Psoas muscle (tissue), 8 donors: ENCODE measurements at places on chromosomes 4 and X. TPM values are rescaled to one million over a fixed set of nuclear protein-coding genes. Genes with fewer than 3 reads are reported as not detected.

- DNase-seq: peak; percentile 72
Observed at GRCh38 chr4:8052160-8052691, 106.4 kb downstream of the ABLIM2 start.

DNA sequence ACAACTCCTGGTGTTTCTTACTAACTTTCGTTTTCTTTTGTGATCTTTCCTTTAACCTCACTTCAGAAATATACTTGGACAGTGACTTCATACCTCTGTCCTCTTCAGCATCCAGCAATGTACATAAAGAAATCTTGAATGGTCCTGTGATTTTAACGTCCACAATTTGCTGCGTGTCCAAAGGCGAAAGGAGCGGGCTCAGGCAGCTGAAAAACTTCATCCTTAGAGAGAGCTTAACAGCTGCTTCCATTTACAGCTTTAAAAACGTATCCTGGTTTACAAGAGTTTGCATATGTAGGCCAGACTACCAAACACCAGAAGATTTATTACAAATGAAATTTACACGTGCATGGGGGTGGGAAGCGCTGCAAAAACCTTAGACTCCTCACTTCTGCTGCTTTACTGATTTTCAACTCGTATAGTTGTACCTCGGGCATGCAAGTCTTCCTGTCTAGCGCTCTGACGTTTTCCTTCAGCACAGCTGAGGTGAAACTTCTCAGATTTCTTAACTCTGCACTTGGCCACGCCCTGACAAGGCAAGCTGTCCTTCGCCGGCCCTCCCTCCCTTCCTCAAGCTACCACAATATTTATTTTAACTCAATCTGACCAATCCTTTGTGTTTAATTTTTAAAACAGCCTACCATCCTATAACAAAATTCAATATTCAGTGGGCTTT, 406.4 kb downstream of the FAM47A start:
- no peak for DNase-seq

- no peak for DNase-seq
Observed at GRCh38 chrX:67104982-67105757, 438.7 kb upstream of the AR start.

VSIG1 gene
- not detected for total RNA-seq
